ENCODE measurements at places on chromosomes 2 and 18.

DNA sequence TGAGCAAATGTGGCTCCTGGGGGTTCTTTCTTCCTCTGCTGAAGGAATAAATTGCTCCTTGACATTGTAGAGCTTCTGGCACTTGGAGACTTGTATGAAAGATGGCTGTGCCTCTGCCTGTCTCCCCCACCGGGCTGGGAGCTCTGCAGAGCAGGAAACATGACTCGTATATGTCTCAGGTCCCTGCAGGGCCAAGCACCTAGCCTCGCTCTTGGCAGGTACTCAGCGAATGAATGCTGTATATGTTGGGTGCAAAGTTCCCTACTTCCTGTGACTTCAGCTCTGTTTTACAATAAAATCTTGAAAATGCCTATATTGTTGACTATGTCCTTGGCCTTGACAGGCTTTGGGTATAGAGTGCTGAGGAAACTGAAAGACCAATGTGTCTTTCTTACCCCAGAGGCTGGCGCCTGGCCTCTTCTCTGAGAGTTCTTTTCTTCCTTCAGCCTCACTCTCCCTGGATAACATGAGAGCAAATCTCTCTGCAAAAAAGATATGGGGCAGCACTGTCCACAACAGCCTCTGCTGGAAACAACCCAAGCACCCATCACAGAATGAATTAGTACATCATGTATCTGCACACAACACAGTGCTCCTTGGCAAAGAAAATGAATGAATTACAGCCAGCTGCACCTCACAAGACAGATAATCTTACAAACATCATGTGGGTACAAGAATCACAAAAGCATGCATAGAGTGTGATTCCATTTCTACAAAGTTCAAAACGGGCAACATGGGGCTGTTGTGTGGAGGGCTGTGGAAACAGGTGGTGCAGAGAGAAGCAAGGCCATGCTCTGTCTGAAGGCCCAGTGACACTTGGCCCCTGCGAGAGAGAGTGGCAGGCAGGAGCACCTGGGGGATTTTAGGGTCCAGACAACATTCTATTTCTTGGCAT, 6.6 kb downstream of the IL1RN start:
- DNase-seq, result no peak

- DNase-seq, result no peak
These were observed 101.9 kb downstream of the SETBP1 start for GRCh38 chr18:44782617-44783016.

- peak; percentile 42 for DNase-seq
These were observed 3.3 kb upstream of the GPBAR1 start for GRCh38 chr2:218257390-218257981.

GRCh38 chr2:59658906-59659635, 894.4 kb downstream of the BCL11A start:
- DNase-seq, result no peak

GRCh38 chr2:101341901-101342624, 33.6 kb upstream of the RNF149 start:
- DNase-seq, result peak; percentile 73
